GM20000 (cell line): ENCODE measurements at places on chromosomes 2 and 18.
A peak's percentile ranks its signal among the peaks of the same experiment; 100 is the strongest.

GRCh38 chr2:66346231-66346664 is 88.7 kb upstream of the MEIS1 start:
- DNase-seq: no peak

GRCh38 chr2:101788995-101789970 is 91.8 kb downstream of the MAP4K4 start:
- DNase-seq: no peak

GRCh38 chr2:72347081-72347480 is 199.4 kb upstream of the CYP26B1 start:
- DNase-seq: no peak

- no peak for DNase-seq
Measured at GRCh38 chr2:113910967-113911678, 21.2 kb downstream of the ACTR3 start.

DNA sequence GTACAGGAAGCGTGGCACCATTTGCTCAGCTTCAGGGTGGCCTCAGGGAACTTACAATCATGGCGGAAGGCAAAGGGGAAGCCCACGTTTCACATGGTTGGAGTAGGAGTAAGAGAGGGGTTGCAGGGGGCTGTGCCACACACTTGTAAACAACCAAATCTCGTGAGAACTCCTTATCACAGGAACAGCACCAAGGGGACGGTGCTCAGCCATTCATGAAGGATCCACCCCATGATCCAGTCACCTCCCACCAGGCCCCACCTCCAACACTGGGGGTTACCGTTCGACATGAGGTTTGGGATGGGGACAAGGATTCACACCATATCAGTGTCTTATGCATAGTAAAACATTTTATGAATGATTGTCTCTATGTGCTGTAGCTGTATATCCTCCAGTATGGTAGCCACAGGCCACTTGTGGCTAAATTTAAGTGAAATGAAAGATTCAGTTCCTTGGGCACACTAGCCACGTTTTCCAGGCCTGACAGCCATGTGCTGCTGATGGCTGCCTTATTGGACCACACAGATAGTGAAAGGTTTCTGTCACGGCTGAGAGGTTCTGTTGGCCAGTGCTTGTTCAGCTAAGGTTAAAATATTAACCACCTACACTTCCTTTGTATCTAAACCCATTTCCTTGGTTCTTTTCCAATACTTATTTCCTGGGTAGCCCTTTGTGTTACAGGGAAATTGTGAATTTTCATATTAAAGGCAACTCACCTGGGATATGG is 77.3 kb downstream of the AGAP1 start:
- no peak for DNase-seq

DNA sequence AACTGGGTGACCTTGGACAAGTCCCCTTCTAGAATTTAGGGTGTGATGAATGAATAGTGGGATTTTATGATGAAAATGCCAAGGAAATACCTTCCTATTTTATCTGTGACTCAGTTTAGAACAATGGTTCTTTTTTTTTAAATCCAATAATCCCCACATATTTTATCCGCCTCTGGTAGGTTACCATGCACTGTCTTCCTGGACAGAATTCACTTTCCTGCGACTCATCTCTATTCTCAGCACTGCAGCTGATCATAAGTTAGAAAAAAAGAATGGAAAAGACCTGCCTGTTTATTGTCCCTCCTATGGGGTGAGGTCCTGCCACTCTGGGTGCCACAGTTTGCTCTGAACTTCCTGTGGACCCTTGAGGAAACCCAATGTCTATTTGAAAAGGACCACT is 73.1 kb downstream of the IRS1 start:
- DNase-seq: no peak

DNA sequence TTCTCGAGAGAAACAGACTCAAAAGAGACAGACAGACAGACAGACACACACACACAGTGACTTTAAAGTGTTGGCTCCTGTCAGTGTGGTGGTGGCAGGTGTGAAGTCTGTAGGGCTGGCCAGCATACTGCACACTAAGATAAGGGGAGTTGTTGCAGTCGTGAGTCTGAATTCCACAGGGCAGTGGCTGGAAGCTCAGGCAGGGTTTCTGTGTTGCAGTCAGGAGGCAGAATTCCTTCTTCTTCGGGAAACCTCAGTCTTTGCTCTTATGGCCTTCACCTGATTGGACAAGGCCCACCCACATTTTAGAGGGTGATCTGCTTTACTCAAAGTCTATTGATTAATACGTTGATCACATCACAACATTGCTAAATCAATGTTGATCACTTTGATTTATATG is 478.4 kb upstream of the HS6ST1 start:
- DNase-seq: no peak

- no peak for DNase-seq
Measured at GRCh38 chr2:217471319-217471718, 531.5 kb downstream of the TNS1 start.

DNA sequence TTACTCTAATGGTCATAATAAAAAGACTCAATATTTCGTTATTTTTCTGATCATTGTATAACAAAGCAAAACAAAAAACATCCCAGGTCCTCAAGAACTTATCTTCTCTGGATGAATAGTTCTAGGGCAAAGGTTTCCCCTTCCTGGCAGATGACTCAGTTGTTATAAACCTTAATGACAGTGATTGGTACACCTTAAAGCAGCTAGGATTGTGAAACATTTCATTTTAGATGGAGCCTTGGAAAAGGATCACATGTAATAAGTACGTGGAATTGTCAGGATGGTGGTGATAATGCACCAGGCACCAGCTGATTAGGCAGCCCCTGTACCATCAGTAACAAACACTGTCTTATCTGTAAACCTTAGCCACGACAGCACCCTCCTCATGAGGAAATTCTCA is 47.2 kb downstream of the MEP1B start:
- DNase-seq: no peak

DNA sequence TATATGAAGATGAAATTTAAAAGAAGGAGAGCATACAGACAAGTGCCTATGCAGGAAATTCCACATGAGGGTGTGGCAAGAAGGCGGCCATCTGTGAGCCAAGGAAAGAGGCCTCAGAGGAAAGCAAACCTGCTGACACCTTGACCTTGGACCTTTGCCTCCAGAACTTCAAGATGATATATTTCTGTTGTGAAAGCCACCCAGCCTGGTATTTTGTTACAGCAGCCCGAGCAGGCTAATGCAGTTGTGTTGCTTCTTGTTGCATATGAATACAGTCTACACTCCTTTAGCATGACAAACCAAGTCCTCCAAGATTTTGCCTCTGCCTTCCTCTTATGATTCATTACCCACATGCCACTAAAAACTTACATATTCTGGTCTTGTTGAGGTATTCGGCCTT is 374.8 kb upstream of the TRIB2 start:
- no peak for DNase-seq

DNA sequence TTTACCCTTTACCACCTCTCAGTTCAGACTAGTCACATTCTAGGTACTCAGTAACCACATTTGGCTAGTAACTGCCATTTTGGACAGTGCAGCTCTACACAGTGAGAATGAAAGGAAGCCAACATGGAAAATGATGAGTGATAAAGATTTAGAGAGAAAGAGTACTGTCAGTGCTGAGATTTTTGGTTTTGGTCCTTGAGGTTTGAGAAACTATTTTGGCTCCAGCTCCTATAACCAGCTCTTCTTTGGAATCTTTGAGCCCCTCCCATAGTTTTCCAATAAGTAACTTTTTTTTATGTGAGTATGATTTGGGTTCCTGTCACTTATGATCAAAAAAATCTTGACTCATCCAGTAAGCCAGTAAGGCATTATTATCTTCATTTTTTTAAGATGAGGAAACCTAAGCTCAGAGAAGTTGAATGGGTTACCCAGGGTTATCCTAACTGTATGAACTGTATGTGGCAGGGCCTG is 173.0 kb downstream of the BABAM2 start:
- DNase-seq: no peak

DNA sequence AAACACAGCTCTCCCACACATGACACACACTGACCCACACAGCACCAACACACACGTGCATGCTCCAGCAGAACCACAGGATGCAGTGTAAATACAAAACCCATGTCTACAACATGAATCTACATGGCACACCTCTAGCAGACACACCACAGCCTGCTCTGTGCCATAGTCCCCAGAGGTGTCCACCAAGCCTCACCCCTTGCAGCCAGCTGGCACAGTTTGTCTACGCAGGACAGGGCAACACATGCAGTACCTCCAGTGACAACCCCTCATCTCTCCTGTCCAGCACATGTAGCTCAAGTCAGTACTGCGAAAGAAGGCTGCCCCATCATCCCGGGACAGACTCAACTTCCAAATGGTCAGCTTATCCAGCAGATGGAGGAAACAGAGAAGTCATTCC is 18.9 kb downstream of the CELF4 start:
- DNase-seq: no peak

DNA sequence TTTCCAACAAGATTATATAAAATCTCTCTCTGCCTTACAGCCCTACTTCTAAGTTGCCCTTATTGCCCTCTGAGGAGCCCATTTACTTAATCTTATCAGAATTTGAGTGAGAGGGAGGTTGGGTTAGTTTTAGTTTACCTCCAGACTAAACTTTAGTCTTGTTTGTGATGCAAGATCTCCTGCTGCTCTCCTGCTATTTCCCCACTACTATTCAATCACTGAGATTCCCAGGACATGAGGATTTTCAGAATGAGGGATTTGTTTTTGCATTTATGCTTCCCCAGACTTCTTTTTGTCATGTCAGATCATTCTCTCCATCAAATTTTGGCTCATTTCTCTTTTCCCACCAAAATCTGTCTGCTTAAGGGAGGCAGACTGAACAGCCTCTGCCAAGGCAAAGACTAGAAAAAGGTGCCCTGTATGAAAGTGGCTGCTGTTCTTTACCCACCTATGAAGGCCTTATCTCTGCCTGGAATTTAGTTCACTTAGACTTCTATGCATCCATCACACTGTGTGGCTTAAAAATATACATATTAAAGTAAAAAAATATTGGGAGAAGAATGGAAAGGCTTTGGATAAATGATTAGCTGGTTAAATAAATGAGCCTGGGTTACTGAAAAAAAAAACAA is 401.3 kb downstream of the PID1 start:
- no peak for DNase-seq

DNA sequence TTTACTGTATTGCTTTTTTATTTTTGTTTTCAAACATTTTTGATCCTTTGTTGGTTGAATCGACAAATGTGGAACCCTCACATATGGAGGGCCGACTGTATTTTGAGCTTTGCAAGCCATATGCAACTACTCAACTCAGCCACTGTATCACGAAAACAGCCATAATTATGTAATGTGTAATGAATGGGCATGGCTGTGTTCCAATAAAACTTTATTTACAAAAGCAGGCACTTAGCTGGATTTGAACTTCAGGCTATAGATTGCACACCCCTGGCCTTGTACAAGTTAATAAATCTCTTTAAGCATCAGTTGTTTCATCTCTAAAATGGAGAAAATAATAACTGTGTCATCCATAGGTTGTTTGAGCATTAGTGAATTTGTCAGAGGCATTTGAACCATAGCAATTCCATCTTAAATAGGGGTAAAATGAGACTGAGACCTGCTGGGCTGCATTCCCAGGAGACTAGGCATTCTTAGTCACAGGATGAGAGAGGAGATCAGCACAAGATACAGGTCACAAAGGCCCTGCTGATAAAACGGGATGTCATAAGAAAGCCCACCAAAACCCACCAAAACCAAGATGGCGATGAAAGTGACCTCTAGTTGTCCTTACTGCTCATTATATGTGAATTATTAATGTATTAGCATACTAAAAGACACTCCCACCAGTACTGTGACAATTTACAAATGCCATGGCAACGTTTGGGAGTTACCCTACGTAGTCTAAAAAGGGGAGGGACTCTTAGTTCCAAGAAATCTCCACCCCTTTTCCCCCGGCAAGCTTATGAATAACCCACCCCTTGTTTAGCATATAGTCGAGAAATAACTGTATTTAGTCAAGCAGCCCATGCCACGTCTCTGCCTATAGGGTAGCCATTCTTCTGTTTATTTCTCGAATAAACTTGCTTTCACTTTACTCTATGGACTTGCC is 13.7 kb upstream of the LTBP1 start:
- DNase-seq: no peak

- DNase-seq: no peak
Measured at GRCh38 chr18:61199171-61199848, 133.9 kb upstream of the CDH20 start.

DNA sequence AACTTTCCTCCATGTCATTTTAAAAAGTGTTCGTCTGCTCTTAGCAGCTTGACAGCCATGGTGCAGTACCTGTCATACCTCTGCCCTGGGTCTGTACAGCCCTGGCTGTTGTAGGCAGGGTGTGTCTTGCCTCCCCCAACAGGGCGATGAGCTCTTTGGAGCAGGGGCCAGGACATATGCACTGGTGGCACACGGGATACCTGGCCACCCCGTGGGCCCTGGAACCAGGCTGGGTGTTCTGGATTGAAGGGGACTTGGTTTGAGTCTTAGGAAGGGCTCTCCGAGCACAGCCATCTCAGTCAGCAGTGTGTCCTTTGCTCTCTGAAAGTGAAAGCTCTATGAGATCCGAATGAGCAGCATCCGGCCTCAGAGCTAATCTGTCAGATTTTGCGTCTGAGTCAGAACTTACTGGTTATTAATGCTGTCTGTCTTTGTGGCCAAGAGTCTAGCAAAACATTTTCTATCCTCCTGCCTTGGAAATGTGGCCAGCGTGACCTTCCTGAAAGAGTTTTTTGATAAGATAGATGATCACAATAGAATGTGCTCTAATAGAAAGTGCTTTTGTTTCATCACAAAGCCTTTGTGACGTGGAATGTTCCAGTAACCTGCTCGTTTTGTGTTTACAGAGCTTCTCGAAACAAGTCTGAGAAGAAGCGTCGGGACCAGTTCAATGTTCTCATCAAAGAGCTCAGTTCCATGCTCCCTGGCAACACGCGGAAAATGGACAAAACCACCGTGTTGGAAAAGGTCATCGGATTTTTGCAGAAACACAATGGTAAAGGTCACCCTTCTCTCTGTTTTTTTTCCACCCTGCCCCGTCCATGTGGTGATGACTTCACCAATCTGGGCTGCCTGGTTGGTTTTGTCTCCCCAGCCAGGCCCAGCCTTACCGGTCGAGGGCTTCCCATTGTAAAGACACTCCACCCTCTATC is 77.3 kb upstream of the RPL31 start:
- peak; percentile 52 for DNase-seq

GRCh38 chr2:128488434-128488833 is 169.8 kb upstream of the HS6ST1 start:
- DNase-seq: no peak

DNA sequence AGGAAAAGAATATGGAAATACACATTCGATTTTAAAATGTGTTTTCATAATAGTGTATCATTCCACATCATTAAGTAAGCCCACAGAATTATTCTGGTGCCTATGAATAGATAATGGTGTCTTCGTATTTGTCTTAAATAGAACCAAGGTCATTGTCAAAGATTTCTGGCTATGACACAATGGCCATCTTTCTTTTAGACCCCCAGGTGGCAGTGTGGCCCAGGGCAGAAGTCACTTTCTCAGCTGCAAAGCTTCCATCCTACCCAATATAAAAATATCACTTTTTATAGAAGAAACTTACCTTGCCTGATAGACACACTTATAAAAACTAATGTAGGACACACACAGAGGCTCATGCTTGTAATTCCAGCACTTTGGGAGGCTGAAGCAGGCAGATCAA is 57.5 kb downstream of the ZRANB3 start:
- DNase-seq: peak; percentile 38

GRCh38 chr18:49814147-49814499 is 790 bp upstream of the ACAA2 start:
- DNase-seq: no peak

GRCh38 chr2:162057426-162057825 is 16.6 kb downstream of the DPP4 start:
- no peak for DNase-seq

GRCh38 chr2:159126432-159127022 is 158.1 kb downstream of the TANC1 start:
- no peak for DNase-seq

GRCh38 chr18:74806700-74807416 is 209.2 kb downstream of the ZNF407 start:
- DNase-seq: peak; percentile 52
